NCI-H510A treated with DMSO at 0.1 percent for 48 hours (cell line): ENCODE measurements at places on chromosomes 1 and 21.

- DNase-seq = peak; percentile 75
These were observed 85.7 kb downstream of the BRINP2 start for GRCh38 chr1:177256153-177257075.

DNA sequence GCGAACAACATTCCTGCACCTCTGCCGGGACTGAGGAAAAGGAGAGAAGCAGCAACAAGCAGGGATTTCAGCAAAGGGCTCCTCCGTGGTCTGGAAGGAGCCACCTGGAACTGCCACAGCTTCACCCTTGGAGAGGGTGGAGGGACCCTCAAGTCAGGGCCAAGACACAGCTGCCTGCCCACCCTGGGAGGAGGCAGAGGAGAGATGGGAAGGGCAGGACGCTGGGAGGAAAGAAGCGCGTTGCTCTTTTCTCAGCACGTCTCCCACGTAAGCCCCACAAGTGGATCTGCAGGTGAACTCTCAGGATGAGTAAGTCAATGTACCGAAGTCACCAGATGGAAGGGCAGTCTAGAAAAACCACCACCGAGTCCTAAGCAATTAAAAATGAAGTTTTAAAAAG, 39.6 kb downstream of the SLC19A1 start:
- DNase-seq = no peak

GRCh38 chr21:20272791-20273362, 725.3 kb upstream of the NCAM2 start:
- DNase-seq = no peak

DNA sequence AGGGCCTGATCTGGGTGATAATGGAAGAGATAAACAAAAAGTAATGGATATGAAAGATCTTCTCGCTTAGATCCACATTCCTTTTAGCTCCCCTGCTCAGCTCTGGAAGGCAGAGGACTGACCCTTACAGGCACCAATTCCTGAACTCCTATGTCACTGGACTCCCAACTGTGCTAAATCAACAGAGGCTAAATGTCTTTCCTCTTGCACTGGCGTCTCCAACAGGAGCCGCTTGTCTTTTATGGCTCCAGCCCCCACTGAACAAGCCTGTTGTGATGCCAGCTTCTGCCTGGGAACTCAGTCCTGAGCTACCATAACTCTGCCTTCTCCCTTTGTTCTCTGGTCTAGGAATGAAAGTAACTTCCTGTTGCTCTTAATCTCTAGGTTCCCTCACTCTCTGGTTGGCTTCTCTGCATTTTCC, 142.1 kb upstream of the COL11A1 start:
- DNase-seq = no peak

DNA sequence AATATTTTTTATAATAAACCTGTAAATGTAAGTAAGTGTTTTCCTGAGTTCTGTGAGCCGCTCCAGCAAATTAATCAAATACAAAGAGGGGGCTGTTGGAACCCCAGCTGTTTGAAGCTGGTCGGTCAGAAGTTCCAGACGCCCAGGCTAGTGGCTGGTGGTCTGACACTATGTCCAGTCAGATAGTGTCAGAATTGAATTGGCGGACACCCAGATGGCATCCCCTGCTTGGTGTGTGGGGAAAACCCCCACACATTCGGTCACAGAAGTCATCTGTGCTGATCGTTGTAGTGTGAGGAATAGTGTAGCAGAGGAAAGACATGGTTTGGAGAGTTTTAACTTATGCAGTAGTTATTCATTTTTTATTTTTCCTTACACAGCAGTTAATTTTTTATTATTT, 32.4 kb downstream of the TBCE start:
- no peak for DNase-seq

DNA sequence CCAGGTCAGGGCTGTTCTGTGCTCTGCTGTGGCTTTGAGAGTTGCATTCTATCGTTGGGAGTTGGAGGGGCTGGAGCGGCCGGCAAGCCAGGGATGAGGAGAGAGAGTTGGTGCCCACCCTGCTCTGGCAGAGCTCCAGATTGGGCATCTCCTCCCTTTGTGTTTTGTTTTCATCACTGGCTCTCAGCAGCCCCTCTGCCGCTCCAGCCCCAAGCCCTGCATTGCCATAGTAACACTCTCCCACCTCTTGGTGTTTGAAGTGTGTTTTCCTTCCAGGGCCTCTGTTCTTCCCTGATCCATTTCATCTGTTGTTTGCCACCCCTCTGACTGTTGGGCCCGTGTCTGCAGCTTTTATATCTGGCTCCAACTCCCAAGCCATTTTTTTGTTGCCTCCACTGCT, 152.7 kb downstream of the URB2 start:
- DNase-seq = no peak

DNA sequence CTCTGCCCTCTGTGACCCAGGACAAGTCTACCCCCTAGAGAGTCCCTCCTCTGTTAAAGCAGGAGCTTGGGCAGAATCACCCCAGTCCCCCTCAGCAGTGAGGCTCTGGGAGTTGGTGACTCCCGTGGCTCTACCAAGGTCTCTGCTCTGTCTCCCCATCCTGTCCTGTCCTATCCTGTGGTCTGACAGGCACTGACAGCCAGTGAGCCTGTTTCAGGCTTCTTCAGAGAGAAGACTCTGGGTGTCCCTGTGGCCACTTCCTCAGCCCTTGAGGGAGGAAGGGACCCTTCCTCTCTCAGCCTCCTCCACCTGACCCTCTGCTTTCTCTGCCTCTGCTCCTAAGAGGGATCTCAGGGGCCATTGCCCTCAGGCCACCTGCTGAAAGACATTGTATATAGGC, 148.7 kb downstream of the FCRL5 start:
- no peak for DNase-seq

DNA sequence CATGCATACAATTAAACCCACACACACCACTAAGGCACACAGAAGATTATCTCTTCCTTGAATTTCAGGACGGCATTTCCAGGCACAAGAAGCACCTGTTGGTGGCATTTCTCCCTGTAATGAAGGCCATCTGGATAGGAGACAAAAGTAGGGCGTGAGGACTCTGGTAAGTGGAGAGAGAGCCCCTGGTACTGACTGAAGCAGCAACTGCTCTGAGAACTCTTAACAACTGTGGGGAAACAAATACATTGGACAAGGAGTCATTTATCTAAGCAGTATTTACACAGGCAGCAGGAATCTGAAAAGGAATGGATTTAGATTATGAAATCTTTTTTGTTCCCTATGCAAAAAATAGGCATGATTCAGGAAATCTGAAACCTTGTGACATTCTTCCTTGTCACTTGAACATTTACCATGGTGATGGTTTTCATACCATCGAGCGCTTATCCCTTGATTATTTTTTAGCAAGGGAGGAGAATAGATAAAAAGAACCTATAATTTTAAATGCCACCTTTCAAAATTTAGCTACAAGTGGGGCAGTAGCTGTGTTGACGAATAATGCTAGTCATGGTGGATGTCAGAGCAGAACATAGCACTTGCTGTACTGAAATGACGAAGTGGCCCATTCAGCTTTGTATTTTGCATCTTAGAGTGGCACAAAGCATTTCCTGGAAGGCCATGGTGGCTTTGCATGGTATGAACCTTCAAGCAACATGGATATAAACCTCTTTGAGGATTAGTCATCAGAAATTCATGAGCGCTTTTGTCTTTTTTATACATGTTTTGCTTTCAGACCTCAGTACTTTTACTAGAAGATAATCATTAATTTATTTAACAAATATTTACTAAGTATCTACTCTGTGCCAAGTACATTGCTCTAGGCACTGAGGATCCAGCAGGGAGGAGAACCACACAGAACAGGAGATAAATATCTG, 362.0 kb downstream of the ADGRL2 start:
- peak; percentile 75 for DNase-seq

- DNase-seq = no peak
These were observed 114.5 kb downstream of the DSCAM start for GRCh38 chr21:40732253-40733023.
